Cortex of kidney (tissue), 1 donor: ENCODE measurements at places on chromosomes 5 and 9.

GRCh38 chr5:62282064-62282463 lies 23.9 kb upstream of the KIF2A start:
- DNase-seq = no peak

DNA sequence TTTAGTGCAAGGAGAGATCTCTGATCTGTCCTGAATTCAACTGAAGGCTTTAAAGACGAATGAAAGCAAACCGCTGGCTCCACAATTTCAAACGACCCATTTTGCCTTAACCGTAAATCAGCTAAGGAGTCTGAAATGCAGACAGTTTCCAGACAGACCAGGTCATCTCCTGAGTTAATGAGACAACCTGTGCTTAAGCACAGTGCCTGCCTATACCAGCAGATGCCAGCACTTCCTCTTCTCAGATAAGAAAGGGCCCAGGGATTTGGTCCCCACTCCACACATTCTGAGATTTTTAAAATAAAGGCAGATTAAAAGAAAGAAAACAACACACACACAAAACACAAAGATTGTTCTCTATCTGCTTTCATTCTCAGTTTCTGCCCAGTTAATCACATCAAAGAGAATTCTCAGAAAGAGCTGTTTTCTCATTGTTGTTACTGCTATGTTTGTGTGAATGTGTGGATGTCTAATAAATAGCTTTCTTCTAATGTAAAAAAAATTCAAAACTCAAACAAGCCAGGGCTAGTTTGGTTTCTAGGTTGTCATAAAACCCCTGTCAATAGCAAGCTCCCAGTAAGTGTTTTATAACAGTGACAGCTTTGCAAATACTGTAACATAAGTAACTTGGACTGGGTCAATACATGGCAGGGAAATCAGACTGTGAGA lies 157.7 kb upstream of the SLC24A2 start:
- DNase-seq = no peak

- DNase-seq = no peak
Measured at GRCh38 chr9:9973062-9973461, 639.7 kb downstream of the PTPRD start.

DNA sequence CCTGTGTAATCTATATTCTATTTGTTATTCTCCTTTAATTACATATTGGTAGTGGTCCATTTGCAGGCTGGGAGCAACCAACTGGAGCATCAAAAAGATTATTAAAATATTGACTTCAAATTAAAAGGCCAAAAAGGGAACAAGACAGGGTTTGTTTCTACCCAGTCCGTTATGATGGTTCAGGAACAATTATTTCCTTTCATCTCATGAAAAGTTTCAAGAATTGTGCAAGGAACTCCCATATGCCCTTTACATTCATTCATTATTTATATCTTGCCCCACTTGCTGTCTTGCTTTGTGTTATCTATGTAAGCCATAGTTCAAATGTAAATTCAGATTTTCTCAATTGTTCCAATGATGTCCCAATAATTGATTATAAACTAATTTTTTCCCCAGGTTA lies 58.7 kb upstream of the TLE1 start:
- no peak for DNase-seq

DNA sequence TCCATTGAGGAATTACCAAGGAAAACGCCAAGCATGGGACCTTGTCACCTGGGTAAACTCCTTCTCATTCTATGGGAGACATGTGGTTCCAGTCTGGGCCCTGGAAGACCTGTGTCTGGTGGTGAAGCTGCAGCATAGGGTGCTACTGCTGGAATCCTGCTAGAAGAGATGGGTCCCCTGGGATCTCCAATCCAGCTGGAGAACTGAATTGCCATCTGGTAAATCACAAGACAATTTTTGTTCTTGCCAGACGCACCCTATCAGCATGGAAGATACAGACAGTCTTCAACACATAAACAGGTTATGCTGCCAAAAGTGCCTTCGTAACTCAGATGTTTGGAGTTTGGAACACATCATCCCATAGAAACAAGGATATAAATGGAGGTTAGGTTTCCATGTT lies 424.0 kb upstream of the BRINP1 start:
- no peak for DNase-seq

DNA sequence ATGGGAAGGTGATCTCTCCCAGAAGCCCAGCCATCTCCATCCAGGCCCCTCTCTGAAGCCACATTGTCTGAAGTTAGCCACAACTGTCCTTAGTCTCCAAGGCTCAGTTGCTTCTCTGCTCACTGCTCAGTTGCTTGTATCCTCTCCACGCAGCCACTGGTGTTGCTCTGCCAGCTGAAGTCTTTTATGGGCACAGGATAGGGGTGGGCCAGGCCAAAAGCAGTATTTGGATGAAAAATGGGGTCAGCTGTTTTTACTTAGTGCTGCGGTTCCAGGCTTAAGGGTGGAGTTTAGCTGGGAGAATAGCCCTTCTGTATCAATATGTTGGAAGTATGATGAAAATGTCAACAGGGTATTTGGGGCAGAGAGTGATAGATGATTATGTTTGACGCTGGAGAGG lies 168.8 kb upstream of the PPP1R2B start:
- DNase-seq = no peak

DNA sequence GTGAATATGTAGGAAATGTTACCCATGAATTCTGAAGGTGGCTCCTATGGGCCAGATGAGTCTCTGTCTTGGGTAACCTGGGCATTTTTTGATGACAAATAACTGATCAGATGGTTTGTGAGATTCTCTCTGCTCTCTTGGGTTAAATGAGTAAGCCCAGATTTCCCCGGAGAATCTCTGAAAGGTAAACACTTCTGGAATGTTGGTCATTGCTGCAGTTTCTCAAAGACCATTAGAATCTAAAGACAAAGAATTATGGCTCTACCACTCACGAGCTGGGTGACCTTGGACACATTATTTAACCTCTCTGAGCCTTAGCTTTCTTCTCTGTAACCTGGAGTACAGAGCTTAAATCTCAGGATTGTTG lies 191.2 kb downstream of the DAB2IP start:
- DNase-seq = no peak

DNA sequence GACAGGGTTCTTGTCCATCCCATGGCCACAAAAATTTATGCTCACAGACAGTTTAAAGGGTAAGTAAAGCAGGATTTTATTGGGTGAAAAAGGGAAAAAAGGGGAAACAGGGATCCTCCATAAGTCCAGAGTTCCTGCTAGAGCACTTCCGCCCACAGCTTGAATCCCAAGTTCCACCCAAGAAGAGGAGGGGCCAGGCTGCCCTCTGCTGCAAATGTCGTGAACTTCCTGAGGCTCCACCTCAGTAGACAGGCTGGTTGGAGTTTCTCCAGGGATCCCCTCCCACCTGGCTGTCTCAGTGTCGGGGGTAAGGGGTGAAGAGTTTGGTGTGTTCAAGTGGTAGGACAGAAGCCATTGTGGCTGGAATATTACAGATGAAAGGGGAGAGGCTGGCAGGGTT lies 275.0 kb upstream of the SGCD start:
- no peak for DNase-seq

DNA sequence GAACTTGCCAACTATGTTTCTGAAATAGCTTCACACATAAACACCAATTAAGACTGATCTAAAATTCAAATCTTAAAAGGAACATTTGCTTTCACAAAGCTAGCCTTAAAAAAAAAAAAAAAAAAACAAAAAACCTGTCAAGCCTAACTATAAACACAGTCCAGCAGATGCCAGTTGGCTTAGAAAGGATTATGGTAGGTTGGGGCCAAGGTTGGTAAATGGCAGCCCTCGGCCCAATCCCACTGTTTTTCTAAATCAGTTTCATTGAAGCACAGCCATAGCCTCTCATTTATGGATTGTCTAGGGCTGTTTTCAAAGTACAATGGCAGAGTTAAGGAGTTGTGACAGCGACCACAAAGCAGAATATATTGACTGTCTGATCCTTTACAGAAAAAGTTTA lies 75.7 kb upstream of the FRRS1L start:
- no peak for DNase-seq

GRCh38 chr9:90848866-90849265 lies 47.2 kb downstream of the SYK start:
- no peak for DNase-seq

- DNase-seq = no peak
Measured at GRCh38 chr9:71746023-71746757, 22.1 kb downstream of the CEMIP2 start.

- no peak for DNase-seq
Measured at GRCh38 chr5:122400938-122401337, 88.9 kb downstream of the SNCAIP start.

DNA sequence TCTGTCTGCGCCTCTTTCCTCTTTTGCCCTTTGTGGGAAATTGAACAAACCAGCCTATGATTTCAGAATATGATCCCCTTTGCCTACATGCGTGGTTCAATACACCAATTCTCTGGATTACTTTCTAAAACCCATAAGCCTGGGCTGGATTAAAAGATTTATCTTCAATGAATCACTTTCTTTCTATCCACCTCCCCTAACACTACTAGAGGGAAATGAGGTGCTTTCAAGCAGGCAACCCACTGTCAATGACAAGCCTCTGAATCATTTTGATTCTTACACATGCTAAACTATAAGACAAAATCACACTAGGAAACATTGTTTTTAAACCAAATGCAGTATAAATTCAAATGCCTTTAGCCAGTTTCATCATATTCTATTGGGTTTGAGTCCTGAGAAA lies 257.5 kb downstream of the AGTPBP1 start:
- no peak for DNase-seq

- DNase-seq = no peak
Measured at GRCh38 chr5:171842777-171843328, 57.2 kb downstream of the SMIM23 start.

- DNase-seq = no peak
Measured at GRCh38 chr5:90932052-90932699, 373.6 kb downstream of the ADGRV1 start.

DNA sequence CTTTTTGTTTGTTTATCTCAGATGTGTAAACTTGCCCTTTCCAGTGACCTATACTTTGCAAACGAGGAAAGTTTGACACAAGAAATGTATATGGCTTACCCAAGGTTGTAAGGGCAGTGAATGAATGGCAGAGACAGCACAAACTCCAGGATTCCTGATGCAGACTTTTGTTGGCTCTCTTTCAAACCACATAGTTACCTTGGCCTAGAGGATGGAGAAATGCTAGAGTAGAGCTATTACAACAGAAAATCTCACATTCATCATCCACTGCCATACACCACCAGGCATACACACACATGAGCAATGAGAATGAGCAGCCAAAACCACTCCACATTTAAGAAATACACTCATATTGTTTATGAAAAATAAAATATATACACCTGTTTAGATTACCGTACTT lies 387.0 kb downstream of the TLR4 start:
- DNase-seq = no peak

DNA sequence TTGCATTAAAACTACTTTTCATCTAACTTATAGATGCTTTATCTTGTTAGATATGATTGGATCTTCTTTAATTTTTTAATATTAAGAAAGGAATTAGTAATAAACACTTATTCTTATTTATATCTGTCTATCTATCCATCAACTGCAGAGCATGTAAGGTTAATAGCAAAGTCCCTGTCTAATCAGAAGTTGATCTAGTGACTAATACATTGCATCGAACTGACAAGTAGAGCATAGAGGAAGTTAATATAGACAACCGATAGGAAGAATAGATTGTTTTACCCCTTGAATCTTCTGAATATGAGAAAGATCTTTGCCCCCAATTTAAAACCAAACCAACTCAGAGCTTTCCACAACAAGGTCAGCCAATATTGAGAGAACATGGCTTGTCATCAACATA lies 862.0 kb upstream of the CDH6 start:
- no peak for DNase-seq

DNA sequence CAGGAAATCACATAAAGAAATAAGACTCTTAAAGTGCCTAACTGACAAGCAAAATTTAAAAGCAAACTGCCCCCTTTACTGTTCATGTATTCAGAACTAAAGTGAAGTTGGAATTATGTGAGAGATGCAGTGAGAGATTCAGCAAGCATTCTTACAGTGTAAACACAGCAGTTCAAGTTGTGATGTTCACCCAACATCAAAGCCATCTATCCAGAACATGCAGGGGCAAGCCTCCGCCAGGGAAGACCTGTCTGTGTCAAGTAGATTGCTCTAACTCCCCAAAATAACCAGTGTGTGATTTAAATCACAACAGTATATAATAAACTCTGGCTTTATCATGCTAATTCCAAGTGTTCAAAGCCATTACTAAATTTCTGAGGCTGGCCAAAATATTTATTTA lies 233.3 kb downstream of the BNC2 start:
- DNase-seq = no peak

DNA sequence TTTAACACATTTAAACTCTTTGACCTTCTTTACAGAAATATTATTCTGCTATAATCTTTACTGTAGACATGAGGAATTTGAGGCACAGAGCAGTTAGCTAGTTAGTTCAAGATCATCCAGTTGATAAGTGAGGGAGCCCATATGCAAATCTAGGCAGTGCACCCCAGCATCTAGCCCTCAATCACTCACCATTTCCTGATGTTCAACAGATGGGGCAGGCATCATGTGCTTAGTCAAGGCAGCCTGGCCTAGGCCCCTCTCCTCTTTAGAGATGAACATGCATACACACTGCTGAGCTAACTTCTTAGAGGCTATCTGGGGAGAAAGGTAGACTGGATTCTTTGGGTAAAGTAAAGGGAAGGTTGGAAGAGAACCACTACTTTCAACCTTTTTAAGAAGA lies 206.8 kb upstream of the SLC24A2 start:
- DNase-seq = no peak

GRCh38 chr9:115328228-115328627 lies 210.3 kb upstream of the TNC start:
- DNase-seq = no peak

DNA sequence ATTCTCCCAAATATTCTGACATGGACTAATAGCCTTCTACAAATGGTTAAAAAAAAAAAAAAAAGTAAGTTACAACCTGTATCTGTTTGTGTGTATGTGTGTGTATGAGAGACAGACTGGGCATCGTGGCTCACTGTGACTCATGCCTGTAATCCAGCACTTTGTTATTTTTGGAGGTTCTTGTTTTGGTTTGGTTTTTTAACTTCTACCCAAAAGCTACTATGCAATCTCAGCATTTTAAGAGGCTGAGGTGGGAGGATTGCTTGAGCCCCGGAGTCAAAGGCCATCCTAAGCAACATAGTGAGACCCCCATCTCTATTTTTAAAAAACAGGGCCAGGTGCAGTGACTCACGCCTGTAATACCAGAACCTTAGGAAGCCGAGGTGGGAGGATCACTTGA lies 17.6 kb upstream of the HAVCR1 start:
- no peak for DNase-seq

GRCh38 chr9:126379661-126380360 lies 53.2 kb downstream of the MVB12B start:
- DNase-seq = no peak

DNA sequence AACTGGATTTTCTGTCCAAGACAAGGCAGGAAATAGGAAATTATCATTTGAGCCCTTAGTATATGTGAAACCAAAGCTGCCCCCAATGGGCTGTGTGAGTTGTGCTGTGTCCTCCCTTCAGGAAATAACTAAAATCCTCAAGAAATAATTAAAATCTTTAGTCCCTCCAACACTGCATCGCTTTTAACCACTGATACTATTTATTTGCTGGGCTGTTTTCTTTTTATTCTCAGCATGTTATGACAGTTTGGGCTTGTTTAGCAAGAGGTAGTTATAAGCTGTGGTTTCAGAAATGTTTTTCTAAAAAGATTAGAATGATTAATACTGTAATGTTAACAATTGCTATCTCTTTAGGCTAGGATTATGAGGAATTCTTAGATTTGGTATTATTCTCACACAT lies 187.0 kb upstream of the KCNN2 start:
- DNase-seq = no peak
